ENCODE measurements at places on chromosomes 16 and 17.
A peak's percentile ranks its signal among the peaks of the same experiment; 100 is the strongest.

DNA sequence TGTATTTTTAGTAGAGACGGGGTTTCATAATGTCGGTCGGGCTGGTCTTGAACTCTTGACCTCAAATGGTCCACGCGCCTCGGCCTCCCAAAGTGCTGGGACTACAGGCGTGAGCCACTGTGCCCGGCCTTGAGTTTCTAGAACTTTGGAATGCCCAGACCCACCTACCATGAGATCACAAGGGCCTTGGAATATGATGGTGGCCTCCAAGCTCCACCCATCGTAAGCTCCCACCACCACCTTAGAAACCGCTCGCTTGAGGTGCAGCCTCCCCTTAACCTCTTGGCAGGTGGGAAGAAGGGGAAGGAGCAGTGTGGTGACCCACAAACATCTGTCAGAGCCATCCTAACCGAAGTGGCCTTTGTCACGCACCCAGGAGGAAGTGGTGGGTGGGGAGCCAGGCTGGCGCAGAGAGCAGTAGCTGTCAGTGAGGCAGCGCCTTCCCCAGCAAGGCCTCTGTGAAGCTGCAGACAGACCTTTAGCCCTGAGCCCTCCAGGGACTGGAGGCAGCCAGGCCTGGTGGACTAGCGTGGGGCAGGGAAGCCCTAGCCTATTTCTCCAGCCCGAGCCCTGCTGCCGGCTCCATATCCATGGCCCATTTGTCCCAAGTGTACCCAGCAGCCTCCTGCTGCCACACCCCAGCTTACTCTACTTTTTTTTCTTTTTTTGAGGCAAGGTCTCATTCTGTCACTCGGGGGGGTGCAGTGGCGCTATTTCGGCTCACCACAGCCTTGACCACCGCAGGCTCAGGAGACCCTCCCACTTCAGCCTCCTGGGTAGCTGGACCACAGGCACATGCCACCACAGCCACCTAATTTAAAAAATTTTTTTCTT is 13.1 kb upstream of the SEPHS2 start:
- peak; percentile 60 for DNase-seq

DNA sequence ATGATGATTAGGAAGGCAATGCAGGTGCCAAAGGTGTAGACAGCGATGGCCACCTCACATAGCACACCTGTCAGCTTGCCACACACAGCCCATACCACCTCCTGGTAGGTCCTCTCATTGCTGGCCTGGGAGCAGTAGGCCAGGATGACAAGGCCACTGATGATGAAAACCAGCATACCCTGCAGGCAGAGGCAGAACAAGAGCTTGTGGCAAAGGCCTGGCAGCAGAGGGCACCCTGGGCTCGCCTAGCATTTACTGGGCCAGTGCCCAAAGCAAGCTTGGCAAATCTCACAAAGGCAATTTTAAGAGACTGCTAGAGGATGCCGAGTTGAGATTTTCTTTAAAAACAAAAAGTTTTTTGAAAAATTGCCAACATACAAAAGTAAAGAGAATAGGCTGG is 5.9 kb downstream of the SLC38A7 start:
- DNase-seq: no peak

DNA sequence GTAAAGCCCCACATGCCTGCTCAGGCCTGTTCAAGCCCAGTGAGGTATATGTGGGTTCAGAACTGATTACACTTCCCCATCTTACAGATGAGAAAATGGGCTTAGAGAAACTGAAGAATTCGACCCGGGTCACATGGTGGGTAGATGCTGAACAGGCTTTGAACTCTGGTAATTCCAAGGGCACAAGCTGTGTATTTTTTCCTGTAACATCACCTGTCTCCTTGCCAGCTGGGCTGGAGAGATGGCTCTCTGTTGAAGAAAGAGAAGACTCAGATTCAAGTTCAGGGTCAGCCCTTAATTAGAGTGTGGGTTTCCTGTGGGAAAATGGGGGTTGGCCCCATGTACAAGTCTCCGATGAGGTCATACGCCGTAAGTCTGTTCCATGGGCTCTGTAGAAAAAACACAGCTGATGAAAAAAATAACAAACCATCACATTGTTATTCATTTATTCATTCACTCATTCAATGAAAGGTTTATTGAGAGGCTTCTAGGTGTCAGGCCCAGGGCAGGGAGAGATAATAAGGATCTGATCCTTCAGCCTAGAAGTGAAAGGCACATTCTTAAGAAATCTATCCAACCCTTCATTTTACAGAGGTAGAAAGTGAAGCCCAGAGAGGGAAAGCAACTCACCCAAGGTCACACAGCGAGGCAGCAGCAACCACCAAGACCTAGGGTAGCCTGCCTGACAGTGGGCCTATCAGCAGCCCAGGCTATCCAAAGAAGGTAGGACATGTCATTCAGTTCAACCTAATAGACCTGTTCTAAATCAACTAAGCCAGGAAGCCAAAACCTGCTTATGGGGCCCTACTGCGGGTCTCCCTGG is 482.8 kb downstream of the SOX9 start:
- DNase-seq: no peak

- DNase-seq: no peak
Observed at GRCh38 chr16:51374346-51374745, 223.3 kb upstream of the SALL1 start.

DNA sequence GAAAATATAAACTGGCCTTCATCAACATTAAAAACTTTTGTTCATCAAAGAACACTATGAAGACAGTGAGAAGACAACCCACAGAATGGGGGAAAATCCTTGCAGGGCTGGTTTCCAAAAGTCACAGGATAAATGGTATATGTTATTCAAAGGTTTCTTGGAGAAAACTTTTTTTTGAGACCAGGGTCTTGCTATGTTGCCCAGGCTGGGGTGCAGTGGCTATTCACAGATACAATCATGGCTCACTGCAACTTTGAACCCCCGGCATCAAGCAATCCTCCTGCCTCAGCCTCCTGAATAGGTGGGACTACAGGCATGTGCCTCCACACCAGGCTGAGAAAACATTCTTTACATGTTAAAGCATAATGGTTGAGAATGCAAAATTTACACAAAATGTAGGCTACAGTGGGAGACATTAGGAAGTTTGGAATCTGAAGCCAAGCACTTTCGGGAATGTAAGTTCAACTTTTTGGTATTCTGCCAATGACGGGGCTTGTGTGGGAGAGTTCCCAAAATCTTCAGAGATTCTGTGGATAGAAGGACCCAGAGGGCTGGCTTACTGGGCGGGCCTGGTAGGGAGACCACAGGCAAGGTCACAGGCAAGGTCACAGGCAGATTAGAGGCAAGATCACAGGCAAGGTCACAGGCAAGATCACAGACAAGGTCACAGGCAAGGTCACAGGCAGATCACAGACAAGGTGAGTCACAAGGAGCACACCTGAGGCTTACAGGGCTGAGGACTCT is 24.2 kb upstream of the ATP2A3 start:
- no peak for DNase-seq

- no peak for DNase-seq
Observed at GRCh38 chr17:61144617-61145564, 254.8 kb upstream of the TBX2 start.

DNA sequence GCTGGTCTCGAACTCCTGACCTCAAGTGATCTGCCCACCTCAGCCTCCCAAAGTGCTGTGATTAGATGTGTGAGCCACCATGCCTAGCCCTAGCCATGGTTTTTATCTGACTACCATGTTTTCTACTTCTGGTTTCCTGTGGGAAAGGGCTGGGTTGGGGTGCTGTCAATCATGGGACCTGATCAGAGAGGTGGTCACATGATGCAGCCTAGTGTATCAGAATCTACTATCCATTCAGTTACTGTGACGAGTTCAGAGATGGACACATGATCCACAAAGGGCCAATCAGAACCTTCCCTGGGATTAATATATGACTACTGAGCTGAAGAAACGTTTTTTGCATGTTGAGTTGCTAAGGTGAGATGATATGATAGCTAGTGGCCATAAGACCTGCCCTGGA is 59.1 kb downstream of the ABCC6 start:
- DNase-seq: no peak

- DNase-seq: no peak
Observed at GRCh38 chr17:28225271-28225670, 93.7 kb upstream of the TMEM97 start.

DNA sequence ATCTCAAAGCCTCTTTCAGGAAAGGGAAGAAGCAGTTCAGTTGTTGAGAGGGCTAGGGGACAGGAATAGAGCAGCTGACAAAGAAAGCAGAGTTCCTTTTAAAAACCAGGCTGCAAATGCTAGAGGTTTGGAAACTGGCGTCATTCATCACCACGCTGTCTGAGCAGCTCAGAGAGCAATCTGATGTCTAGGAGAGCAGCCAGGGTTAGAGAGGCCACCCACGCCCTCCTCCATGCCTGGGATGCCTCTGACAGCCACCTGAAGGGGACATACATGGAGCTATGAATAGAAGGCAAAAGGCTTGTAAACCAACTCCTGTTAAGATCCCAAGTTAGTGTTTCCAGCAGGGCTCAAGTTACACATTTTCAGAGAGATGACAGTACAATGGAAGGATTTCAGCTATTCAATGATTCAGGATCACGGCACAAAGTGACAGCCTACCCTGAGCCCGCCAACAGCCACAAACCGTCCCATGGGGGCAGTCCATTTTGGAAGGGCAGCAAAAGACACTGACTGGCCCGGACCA is 12.4 kb downstream of the RAB5C start:
- no peak for DNase-seq

GRCh38 chr16:276426-277077 is 808 bp upstream of the RGS11 start:
- DNase-seq: no peak

GRCh38 chr17:37039269-37039668 is 90.5 kb downstream of the AATF start:
- no peak for DNase-seq

DNA sequence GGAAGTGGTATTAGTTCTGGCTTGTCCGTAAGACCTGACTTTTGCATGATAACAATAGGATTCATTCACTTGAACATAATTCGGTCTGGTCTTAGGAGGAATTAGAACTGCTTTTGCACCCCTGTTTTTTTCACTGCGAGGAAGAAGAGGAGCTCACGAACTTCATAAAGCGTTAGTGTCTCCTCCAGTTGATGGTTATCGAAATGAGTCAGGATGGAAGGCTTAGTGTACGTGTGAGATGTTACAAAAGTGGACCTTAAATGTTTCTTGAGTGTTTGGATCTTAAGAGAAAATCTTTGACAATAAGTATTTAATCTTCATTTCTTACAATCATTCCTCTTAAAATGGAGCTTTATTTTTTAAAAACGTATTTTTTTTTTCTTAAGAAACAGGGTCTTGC is 52.8 kb downstream of the USP10 start:
- DNase-seq: no peak

- no peak for DNase-seq
Observed at GRCh38 chr16:78648517-78648916, 549.1 kb downstream of the WWOX start.

- DNase-seq: no peak
Observed at GRCh38 chr17:66630828-66631472, 204.0 kb upstream of the CACNG5 start.

DNA sequence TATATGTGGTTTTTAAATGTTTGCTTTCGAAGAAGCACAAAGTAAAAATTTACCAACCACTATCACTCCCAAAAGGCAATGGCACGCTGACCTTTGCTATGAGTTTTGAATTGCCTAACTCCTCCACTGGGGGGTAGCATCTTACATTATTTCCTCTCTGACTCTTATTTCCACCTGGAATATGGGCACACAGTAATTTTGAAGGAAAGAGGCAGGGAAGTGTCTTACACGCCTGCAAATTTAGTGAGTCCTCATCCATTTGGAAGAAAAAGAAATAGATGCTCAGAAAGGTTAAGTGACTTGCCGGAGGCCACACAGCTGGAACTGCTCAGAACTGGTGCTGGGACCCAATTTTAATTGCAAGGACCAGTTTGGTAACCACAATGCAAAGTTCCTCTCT is 29.9 kb upstream of the IRX6 start:
- DNase-seq: no peak

DNA sequence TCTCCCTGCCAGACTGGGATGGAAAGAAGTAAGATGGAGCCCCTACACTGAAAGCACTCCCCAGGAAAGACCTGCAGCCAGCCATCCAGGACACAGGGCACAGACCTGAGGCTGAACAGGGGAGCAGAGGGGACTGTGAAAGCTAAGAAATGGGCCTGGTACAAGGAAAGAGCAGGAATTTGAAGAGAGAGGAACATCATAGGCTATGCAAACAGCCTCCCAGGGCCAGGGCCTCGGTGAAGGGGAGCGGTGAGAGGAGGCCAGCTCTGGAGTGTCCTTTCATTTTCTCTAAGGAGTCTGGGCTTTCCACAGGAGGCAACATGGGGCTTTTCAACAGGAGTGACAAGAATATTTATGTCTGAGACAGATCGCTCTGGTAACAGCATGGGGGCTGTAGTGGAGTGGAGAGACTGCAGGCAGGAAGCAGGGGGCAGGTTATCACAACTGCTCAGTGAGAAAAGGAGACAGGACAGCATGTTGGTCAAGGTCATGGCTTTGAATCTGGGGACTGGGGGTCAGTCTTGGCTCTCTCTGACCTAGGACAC is 50.1 kb downstream of the TOM1L2 start:
- DNase-seq: no peak

- DNase-seq: no peak
Observed at GRCh38 chr16:23691483-23692189, 12.9 kb downstream of the PLK1 start.

GRCh38 chr17:79109584-79109983 is 35.0 kb downstream of the ENGASE start:
- DNase-seq: no peak

- no peak for DNase-seq
Observed at GRCh38 chr16:20803192-20803560, 3.1 kb downstream of the ERI2 start.

DNA sequence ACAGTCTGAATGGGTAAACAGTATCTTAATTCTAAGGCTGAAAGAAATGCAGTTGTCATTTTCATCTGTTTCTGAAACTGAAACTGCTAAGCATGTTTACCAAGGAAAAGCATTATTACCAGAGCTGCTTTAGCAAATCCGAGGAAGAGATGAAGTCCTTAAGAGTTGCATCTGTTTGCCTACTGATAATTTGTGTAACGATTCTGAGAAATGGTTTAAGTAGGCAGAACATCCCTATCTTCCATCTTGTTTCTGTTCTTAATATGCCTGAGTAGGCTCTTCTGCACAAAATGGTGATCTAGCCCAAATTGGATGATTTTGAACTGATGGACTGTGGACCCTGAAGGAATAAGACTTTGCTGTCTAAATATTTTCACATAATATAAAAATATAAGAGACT is 34.9 kb downstream of the NUP93 start:
- DNase-seq: no peak

DNA sequence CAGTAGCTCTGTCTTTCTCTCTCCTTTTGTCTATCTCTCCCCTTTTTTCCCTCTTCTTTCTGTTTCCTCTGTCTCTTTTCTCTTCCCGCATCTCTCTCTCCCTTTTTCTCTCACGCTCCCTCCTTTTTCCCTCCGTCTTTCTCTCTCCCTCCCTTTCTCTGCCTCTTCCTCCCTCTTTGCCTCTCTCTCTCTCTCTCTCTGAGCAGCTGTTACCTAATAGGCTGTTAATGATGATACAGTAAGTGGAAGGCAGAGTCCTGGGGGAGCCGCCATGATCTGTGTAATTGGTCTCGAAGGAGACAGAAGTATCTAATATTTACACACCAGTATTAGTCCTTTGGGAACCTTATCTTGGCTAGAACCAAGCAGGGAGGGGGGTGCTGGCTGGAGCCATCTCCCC is 136.1 kb upstream of the CIBAR2 start:
- no peak for DNase-seq
